Left ventricle myocardium superior (tissue), 1 donor: ENCODE measurements at places on chromosomes 6 and 20. TPM values are rescaled to one million over a fixed set of nuclear protein-coding genes. Genes with fewer than 3 reads are reported as not detected.

DNA sequence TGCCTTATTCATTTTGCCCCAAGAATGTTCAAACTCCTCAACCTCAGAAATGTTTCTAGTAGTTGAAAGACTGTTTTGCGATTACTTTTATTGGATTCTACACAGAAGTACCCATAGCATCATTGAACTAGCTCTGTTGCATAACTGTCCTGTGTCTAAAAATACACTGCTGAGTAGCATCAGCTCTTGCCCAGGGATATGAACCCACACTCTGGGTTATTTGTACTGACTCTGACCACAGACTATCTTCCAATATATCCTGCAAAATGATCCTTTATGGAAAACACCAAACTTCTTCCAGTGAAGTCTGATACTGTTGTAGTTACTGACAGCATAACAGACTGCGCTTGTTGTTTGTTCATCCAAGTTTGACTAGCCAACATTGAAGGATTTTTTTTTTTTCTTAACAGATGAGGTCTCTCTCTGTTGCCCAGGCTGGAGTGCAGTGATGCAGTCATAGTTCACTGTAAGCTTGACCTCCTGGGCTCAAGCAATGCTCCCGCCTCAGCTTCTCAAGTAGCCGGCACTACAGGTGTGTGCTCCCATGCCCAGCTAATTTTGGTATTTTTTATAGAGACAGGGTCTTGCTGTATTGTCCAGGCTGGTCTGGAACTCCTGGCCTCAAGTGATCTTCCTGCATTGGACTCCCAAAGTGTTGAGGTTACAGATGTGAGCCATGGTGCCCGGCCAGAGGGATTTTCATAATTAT lies 49.9 kb downstream of the TULP4 start:
- DNase-seq: no peak

- no peak for DNase-seq
These were observed 240.8 kb downstream of the SMOC2 start for GRCh38 chr6:168681748-168682147.

DNA sequence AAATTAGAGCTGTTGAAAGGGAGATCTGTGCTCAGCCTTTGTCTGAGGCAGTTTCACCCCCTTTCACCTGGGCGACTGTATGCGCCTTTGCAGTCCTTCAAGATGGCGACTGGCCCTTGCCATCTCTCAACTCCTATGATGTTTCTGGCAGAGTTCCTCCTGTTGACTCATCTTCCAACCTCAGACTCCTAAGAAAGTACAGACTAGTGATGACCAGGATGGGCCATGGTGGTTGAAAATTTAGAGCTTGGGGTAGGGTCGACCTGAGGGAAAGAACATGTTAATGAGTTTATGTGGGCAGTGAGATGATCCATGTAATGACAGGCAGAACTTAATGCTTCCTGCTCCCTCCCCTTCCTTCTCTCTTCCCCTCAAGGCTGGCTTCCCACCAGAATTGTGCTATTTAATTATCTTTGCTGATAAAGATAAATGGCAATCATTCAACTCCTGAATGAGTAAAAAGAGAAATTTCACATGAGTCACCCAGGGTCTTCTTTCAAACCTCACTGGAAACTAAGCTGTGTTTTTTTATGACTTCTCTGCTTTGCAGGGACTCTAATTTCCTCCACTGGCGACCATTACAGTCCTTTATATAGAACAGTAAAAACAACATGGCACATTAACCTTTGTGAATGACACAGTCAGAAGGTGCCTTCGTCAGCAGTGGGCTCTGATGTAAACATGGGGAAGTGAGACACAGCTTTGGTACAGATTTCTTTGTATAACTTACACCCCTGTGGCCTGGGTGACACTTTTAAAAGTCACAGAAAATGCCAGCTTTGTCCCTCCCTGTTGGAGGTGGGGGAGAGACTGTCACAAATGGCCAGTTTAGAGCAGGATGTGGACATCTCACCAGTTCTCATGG lies 103.5 kb downstream of the SCP2D1 start:
- no peak for DNase-seq

DNA sequence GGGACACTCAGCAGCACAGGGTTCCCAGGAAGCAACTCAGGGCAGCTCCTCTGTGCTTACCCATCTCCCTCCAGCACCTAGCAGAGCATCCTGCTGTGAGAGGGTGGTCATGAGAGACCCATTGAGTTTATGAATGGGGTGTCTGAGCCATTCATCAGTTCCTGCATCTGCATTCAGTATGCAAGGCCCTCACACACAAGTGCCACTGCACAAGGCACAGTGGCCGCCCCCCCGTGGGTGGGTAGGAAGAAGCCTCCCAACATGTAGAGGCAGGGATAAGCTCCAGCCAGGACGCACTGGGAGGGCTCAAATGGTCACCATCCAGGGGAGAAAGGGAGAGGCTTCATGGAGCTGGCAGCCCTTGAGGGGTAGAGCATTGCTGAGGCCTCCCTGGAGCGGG lies 43.0 kb downstream of the FOXP4 start:
- DNase-seq: peak; percentile 18

GRCh38 chr6:29989211-29989610 lies 46.9 kb downstream of the HLA-A start:
- no peak for DNase-seq

DNA sequence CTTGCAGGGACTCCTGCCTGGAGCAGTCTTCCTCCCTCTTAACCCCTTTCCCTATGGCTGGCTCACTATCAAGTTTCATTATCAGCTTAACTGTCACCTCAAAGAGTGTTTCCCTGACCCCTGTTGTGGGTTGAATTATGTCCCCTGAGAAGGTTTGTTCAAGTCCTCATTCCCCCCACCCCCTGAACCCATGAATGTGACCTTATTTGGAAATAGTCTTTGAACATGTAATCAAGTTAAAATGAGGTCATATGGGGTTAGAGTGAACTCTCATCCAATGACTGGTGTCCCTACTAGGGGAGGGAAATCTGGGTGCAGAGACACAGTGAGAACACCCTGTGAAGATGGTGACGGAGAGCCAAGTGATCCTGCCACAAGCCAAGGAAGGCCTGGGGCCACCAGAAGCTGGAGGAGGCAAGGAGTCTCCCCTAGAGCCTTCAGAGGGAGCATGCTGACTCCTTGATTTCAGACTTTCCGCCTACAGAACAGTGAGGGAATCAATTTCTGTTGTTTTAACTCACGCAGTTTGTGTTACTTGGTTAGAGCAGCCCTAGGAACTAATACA lies 165.2 kb upstream of the TOP1 start:
- DNase-seq: no peak

DNA sequence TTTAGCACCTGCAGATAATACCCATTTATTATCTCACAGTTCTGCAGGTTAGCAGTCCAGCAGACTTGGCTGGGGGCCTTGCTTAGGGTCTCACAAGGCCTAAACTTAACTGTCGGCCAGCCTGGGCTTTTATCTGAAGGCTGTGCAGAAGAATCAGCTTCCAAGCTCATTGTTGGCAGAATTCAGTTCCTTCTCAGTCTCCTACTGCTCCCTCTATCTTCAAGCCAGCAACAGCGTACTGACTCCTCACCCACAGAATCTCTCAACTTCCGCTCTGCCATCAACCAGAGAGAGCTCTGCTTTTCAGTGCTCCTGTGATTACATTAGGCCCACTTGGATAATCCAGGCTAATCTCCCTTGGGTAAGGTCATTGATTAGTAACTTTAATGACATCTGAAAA lies 30.2 kb upstream of the NHSL1 start:
- DNase-seq: no peak

GRCh38 chr20:54590856-54591255 lies 115.5 kb downstream of the DOK5 start:
- no peak for DNase-seq

DNA sequence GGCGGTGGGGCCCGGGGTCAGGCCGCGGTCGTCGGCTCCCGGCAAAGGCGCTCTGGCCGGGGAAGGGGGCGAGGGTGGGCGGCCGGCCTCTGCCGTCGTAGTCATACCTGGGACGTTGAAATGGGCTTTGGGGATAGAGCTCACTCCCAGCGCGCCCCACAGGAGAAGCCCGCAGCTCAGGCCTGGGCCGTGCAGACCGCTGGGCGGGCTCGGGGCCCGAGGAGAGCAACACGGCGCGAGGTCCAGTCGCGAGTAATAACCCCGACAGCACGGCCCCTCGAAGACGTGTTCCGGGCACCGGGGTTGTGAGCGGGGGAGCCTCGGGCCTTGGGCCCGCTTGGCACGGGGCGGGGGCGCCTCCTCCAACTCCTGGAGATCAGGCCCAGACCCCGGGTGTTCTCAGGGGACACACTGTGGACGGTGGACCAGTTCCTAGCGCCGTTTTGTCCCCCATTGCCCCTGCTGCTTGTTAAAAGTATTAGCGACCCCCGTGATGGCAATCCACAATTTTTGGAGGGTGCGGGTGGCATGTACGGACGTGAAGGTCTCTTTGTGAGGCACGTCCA lies 10.9 kb downstream of the FOXC1 start:
- DNase-seq: no peak

SDCBP2 gene
- 1.5 TPM for total RNA-seq
